ENCODE measurements at places on chromosomes 11 and 22.

- no peak for DNase-seq
Measured at GRCh38 chr11:10747733-10748132, 3.3 kb upstream of the CTR9 start.

DNA sequence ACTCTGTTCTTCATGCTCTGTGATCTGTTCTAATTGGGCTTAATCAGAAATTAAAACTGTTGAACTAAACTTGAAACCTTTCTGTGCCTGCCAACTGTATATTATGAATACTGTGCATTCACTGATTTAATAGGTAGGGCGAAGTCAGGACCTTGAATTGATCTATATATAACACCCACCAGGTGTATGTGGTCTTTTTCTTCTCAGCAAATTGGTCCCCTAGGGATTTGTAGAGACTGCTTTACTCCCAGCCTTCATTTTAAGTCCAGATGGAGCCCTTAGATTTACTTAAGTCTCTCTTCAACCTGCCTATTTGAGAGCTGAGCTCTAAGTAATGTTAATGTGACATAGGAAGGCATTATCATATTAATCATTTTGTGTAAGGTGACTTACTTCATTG, 257.5 kb downstream of the TMEM135 start:
- DNase-seq: peak; percentile 92

DNA sequence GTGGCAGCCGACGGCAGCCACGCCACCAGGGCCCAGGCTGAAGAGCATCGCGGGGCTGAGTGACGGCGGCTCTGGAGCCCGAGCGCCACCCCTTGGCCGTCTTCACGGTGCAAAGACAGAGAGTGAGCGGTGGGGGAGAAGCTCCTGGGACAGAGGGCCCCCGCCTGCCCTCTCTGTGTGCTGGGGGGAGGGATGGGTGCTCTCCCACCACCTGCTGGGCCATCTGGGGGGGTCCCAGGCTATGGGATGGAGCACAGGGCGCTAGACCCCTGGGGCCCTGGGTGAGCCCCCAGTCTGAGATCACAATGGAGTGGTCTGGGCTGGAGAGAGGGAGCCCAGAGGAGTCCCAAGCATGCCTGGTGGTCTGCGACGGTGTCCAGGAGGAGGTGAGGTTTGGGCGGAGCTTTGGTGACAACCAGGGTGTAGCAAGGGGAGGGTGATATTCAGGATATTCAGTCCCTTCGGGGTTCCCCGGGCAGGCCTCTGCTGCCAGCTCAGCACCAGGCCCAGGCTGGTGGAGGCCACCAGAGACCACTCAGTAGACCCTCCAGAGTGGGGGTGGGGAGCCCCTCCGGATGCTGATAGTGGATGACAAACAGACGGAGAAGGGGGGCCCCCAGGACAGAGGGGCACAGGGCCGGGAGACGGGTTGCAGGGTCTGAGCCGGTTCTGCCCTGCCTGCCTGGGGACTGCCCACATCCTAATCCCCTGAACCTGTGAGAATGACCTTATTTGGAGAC, 78.1 kb upstream of the PRR5 start:
- peak; percentile 10 for DNase-seq

- no peak for DNase-seq
Measured at GRCh38 chr11:75767228-75767572, 1.4 kb upstream of the DGAT2 start.

DNA sequence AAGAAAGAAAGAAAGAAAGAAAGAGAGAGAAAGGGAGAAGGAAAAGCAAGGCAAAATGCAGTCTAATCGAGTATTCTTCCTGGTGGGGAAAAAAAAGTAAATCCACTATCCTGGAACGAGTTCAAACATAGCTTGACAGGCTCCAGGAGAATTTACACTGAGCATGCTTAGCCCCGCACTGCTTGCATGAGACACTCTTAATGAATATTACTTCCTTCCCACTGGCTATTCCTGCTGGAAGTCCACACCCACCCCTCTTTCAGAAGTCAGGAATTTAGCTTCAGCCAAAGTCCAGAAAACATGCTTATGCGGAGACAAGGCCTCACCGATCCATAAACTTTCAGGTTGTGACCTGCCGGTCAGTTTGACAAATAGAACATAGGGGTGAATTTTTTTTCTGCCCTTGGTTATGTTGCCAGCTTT, 251.8 kb upstream of the BLID start:
- DNase-seq: no peak

GRCh38 chr11:119673759-119674336, 55.2 kb downstream of the NECTIN1 start:
- DNase-seq: no peak

DNA sequence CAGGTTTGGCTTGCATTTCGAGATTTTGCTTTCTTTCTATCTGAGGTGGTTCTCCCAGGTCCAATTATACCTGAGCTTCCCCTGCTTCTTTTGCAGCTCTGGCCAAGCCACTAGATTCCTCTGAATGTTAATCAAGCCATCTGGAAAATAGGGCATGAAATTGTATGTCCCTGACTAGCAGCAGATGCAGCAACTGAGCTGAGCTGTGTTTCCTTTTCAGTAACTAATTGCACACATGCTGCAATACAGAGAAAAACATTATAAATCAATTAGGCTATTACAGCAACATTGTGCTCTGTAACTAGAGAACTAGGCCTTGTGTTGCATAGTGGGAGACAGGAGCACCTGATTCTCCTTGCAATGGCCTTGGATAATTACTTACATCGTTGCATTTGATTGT, 408.3 kb downstream of the ETS1 start:
- no peak for DNase-seq

DNA sequence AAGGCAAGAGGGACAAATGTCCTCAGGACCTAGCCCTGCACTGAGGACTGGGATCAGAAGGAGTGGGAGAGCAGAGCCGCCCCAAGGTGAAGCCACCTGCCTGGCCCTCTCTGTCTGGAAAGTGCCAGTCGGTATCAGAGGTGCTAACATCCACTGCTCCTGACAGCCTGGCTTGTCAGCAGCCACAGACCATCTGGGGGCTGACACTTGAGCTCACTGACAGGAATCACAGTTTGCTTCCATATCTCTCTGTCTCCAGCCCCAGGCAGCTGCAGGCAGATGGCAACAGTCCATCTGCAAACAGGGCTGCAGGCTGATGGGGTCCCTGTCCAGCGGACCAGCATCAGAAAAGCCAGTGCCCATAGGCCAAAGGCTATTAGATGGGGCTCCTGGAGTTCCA, 5.5 kb downstream of the OPCML start:
- peak; percentile 10 for DNase-seq

DNA sequence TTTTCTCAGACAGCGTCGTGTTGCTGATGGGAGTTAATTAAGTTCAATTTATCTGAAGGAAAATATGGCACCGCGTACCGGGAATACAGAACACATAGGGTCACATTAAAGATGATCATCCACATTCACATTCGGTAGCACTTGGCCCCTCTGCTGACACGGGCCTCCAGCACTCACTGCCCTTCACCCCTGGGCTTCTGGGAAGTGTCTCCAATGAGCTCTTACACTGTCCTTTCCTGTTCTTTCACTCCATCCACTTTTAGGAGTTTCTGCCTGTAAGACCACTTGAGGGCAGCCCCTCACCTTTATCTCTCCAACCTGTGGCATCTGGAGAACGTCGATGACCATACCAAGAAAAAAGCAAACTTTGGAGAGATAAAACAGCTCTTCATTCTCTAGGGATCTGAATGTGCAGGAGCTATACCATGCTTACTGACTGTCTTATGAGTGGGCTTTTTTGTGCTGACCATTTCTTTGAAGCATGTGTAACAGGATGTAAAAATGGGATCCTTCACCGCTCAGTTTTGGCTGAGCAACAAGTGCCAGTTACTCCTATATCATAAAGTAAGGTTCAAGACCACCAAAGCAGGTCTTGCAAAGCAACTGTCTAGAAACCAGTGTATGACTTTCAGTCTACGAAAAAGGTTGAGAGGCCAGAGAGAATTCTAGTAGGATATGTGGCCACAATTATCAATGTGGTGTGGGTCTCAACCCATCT, 1.1 kb upstream of the SERGEF start:
- DNase-seq: no peak

GRCh38 chr11:50170115-50170514, 137.4 kb downstream of the OR4C45 start:
- DNase-seq: no peak

GRCh38 chr11:130425156-130425555, 3.3 kb downstream of the ADAMTS8 start:
- no peak for DNase-seq

DNA sequence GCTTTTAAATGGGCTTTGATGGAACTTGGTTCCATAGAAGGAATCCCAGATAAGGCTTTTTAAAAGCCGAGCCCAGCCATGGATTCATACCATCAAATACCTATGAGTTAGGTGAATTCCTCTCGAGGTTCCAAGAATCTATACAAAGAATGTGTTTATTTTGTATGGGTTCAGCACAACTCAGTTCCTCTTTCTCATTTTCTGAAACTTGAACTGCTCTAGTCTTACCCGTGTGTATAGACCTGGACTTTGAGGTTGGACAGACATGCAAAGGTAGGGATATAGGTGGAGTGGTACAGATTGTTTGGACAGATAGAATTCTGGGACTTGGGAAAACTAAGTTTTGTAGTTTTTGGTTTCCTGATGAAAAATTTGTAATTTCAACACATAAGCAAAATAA, 97.9 kb downstream of the PGR start:
- DNase-seq: no peak

- no peak for DNase-seq
Measured at GRCh38 chr11:45500451-45500850, 165.0 kb downstream of the CHST1 start.

DNA sequence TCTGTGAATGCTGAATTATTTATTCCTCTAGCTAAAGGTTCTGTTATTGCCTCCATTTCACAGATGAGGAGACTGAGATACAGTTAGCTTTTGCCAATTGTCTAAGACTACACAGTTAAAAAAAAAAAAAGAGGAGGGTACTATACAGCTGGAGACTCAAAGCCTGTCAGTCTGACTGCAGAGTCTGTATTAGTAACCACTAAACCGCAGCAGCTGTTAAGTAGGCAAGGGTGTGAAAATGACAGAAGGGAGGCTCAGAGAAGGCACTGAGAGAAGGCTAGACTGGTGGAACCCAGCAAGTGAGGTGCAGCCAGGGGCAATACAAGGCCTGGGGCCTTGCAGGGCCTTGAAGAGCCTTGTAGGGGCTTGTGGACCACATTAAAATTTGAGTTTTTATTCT, 181.2 kb downstream of the CSNK2A3 start:
- peak; percentile 67 for DNase-seq

DNA sequence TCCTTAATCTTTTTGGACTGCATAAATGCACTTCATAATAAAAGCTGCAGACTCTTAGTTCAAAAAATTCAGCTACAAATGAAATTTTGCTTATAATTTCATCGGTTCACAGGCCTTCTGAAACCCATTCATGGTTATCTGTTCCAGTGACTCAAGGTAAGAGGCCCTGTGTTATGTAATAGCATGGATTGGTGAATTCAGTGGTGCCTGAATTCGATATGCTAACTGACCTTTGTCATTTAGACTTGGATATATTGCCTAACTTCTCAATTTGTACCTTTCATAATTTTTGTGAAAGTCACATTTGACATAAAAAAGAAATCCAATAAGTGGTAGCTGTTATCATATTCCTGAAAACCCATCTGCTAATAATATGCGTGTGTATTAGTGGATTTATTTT, 349.9 kb upstream of the KIRREL3 start:
- no peak for DNase-seq

GRCh38 chr11:118012083-118012669, 26.0 kb downstream of the IL10RA start:
- DNase-seq: peak; percentile 10

DNA sequence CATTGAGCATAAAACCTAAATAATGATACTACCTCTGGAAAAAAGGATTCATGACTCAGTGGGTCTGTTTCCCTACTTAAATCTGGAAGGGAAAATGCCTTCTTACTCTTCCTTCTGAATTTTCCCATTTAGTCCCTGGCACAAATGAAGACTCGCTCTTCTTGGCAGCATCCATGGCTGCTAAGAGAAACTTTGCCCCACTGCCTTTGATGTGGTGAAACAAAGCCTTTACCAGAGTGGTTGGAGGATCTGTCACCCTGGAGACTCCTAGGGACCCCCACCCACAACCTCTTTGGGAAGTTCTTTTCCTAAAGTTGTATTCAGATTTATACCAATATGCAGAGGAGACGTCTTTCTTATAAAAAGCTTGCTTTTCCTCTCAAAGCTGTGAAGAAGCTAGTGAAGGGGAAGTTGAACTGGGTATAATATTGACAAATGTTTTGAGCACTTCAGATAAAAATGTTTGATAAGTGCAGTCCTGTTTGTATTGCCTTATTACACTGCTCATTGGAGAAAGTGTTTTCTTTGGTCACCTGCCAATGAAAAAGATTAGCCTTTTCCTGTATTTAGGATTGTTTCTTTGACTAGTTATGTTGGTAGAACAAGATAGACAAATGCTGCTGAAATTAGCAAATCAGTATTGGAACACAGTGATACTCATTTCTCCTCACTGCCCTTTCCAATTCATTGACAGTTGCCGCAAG, 77.3 kb downstream of the ARFGAP2 start:
- DNase-seq: no peak

DNA sequence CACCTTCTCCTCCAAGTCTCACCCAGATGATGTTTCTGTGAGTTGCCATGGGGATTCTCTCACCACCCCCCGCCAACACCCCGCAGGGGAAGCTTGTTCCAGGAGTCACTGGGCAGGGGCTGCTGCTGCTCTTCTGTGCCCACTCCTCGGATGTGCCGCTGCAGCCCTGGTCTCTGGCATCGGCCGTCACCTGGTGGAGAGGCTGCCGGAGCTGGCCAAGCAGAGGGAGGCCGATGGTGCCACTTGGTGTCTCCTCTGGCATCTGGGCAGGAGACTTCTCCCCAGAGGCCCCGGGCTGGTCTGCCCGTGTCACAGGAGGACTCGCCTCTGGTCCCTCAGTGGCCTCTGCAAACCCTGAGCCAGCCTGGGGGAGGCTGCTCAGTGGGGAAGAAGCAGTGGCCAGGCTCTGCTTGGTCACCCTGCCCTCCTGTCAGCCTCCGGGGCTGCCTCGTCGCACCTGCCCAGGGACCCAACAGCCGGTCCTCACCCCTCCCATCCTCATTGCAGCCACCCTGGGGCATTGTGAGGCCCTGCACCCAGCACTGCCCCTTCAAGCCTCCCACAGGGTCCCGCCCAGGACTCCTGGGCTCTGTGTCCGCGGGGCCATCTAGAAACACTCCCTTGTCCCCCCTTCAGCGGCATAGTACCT, 424 bp upstream of the ADORA2A start:
- no peak for DNase-seq

DNA sequence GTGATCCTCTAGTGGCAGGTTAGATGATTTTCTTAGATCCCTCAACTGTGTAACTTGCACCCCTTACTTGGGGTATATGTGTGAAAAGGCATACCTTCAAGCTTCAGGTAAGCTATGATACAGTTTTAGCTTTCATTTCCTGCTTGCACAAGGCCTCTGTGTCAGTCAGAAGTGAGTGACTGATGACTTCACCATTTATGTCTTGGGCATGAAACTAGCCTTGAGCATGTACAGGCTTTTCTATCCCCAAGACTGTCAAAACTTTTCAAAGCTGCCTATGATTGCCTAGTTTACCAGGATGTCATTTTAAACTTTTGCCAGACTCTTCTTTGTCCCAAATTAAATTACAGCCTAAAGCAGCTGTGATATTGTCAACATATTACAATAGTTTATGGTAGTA, 286.1 kb upstream of the CNTN5 start:
- DNase-seq: no peak

All from NCI-H2171 treated with DMSO at 0.1 percent for 48 hours (cell line).